T-helper 1 cell (primary cell): ENCODE measurements at places on chromosomes 3 and 15.

- no peak for DNase-seq
Measured at GRCh38 chr15:86854176-86854575, 774.5 kb downstream of the AGBL1 start.

DNA sequence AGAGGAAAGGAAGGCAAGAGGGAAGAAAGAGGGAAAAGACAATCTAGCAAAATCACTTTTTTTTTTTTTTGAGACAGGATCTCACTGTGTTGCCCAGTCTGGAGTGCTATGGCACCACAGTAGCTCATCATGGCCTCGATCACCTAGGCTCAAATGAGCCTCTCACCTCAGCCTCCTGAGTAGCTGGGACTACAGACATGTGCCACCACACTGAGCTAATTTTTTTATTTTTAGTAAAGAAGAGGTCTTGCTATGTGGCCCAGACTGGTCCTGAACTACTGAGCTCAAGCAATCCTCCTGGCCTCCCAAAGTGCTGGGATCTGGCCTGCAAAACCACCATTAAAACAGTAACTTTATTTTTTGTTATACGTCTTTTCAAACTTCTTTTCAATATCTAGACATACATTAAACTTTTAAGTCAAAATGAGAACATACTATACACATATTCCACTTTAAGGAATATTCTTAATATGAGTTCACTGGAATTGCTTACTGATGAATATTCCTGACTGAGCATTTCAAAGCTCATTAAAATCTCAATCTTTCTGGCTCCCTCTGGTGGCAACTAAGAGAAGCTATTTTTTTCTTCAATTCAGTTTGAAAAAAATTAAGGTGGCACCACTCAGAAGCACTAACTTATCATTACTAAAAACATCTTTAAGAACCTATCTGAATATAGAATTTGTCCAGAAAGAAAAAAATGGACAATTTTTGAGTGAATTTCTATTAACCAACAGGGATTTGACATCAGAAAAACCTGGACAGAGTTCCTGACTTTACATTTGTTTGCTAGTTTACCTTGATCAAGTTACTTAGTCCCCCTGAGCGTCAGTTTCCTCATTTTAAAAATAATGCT lies 40.9 kb downstream of the UACA start:
- DNase-seq = no peak

- DNase-seq = no peak
Measured at GRCh38 chr3:191944835-191945234, 483.9 kb downstream of the PYDC2 start.

DNA sequence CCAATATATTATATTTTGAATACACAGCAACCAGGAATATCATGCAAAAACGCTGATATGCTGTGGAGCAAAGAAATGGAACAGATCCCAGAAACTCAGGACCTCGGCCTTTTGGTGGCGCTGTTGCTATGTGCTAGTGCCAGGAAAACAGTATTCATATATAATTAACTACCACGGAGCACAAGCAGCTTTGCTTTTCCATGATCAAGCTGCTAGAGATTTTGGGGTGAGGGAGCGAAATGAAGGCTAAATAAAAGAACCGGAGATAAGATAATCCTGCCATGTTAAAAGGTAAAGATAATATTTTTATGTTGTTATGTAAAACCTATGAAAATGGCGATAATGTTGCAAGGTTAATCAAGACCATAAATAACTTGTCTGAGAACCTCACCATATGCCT lies 157.7 kb upstream of the FAM3D start:
- DNase-seq = peak; percentile 21

DNA sequence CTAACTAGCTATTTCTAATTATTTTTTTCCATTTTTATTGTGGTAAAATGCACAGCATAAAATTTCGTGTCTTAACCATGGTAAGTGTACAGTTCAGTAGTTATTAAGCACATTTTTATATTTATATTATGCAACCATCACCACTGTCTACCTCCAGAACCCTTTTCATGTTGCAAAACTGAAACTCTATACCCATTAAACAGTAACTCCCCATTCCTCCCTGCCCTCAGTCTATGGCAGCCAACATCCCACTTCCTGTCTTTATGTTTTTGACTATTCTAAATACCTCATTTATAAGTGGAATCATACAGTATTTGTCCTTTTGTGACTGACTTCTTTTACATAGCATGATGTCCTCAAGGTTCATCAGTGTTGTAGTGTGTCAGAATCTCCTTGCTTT lies 25.5 kb downstream of the SLC35A5 start:
- DNase-seq = no peak

DNA sequence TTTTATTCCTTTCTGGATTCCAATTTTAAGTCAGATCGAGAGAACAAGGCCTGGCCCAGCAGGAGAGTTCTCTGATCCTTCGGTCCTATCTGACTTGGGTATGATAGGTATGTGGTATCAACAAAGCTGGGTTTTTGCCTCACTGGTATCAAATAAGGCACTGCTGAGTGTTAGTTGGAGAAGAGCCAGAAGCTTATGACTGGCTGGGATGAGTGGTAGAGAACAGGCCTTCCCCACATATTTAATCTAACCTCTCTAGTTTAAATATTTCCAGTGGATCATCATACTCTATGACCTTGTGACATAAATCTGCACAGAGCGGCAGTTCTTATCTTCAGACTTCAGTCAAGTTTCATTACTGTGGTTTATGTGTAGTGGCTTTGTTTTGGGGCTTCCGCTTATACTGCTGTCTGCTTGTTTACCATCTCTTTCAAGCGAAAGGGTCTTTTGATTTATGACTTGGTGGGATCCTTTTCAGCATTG lies 164.5 kb downstream of the PTPRG start:
- no peak for DNase-seq

DNA sequence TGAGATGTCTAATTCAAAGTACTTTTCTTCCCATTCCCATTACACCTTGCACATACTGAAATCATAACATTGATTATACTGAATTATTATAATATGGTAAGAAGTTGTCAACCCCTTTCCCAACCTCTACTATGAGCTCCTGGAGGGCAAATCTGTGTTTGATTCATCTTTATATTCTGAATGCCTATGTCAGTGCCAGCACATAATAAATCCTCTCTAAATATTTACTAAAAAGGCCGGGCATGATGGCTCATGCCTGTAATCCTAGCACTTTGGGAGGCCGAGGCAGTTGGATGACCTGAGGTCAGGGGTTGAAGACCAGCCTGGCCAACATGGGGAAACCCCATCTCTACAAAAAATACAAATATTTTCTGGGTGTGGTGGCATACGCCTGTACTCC lies 392.5 kb upstream of the CADM2 start:
- no peak for DNase-seq

DNA sequence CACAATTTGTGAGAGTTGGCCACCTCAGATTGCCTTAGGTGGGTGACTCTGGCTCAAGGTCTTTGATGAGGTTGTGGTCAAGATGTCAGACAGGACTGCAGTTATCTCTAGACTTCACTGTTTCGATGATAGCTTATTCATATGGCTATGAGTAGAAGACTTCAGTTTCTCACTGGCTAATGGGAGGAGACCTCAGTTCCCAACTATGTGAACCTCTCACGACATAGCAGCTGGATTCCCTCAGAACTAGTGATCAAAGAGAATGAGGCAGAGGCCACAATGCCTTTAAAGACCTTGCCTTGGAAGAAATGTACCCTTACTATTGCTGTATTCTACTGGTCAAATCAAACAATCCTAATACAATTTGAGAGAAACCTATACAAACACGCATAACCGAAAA lies 607.5 kb upstream of the ROBO2 start:
- no peak for DNase-seq

- DNase-seq = no peak
Measured at GRCh38 chr15:47711655-47712054, 5.7 kb upstream of the SEMA6D start.

- DNase-seq = no peak
Measured at GRCh38 chr3:73605412-73605811, 19.3 kb downstream of the PDZRN3 start.

DNA sequence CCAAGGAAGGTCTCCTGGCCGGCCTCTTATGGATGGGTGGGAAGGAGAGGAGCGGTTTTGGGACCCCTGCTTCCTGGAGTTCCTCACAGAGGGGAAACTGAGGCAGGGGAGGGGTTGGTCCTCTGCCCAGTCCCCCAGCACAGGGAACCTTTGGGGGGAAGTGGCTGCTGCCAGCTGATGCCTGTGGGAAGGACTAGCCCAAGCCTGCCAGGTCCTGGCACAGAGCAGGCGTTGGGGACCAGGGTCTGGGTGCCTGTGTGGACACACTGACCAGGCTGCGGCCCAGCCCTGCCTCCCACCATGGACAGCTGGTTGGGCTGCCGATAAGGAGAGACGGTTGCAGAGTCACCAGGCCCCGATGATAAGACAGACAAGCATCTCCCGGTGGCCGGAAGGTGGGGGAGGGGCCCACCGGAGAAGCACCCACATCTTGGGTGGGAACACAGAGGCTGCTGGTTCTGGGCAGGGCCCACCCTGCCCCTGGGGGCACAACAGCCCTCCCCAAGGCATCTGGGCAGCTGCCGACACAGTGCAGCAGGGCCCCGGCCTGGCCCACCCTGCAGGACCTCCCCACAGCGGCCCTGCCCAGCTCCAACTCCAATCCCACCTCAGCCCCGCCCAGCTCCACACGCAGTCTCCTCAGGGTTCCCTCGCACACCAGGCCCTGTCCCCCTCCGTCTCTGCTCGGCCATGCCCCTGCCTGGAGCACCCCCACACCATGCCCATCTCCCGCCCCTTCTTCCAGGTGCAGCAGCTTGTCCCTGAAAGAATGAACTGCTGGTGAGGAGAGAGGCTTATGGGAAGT lies 50.7 kb downstream of the DNAJB8 start:
- no peak for DNase-seq
